ENCODE measurements at places on chromosomes 2 and 18.

DNA sequence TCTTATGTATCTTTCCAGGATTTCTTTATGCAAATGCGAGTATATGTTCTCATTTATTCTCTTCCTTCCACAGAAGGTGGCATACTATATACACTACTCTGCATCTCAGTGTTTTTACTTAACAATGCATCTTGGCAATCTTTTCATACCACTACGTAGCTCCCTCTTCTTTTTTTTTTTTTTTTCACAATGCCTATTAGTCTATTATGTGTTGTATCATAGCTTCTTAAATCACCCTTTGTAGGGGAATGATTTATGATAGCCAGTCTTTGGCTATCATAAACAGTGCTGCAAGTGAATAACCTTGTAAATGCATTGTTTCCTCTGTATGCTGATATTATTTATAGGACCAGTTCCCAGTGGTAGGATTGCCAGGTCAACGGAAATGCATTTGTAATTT, 204.2 kb downstream of the BABAM2 start:
- no peak overlapping the region for H3K4me3 ChIP-seq
- no peaks in the 10 kb centered on the region for H3K36me3 ChIP-seq
- peaks cover 25% of the 10 kb centered on the region for H3K4me1 ChIP-seq
- H3K27me3 ChIP-seq: no peaks in the 10 kb centered on the region

GRCh38 chr2:133317178-133317577, 251.1 kb downstream of the NCKAP5 start:
- H3K36me3 ChIP-seq: no peaks in the 10 kb centered on the region
- no peaks in the 10 kb centered on the region for H3K27me3 ChIP-seq
- no peak for DNase-seq
- H3K4me1 ChIP-seq: no peaks in the 10 kb centered on the region
- H3K4me3 ChIP-seq: no peak overlapping the region

DNA sequence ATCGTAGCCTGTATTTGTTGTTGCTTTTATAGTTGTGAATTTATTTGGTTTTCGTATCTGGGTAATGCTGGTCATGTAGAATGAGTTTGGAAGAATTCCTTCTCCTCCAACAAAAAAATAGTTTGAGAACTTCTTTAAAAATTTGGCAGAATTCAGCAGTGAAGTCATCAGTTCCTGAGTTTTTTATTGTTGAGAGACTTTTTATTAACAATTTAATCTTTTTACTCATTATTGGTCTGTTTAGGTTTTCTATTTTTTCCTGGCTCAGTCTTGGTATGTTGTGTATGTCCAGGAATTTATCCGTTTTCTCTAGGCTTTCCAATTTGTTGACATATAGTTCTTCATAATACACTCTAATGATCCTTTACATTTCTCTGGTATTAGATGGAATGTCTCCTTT, 1613.3 kb upstream of the PIK3C3 start:
- H3K4me3 ChIP-seq: no peak overlapping the region
- H3K36me3 ChIP-seq: no peaks in the 10 kb centered on the region
- DNase-seq: no peak
- H3K27me3 ChIP-seq: no peaks in the 10 kb centered on the region
- H3K27ac ChIP-seq: no peak overlapping the region

DNA sequence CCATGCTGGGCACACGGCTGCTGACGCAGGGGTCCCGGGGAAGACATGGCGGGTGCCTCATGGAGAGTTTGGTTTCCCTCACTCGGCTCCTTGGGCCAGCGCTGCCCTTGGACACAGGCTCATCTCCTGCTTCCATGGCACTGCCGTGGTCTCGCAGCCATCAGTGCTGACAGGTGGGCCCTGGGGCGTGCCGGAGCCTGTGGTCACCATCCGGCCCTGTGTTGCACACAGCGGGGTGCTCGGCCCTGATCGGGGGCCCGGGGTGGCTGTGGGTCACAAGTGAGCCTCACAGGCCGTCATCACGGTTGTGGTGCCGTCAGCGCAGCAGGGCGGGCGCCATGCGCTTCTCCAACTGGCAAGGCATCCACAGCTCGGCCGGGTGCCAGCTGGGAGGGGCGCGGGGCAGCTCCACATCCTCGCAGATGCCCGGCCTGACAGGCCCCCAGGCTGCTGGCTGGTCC, 582 bp downstream of the RTP5 start:
- no peaks in the 10 kb centered on the region for H3K4me1 ChIP-seq
- DNase-seq: peak; percentile 9
- no peak overlapping the region for H3K27ac ChIP-seq
- H3K36me3 ChIP-seq: no peaks in the 10 kb centered on the region

GRCh38 chr2:128284037-128284441, 34.6 kb downstream of the HS6ST1 start:
- DNase-seq: peak; percentile 32
- no peak overlapping the region for H3K4me3 ChIP-seq
- peaks cover 27% of the 10 kb centered on the region for H3K4me1 ChIP-seq
- no peaks in the 10 kb centered on the region for H3K36me3 ChIP-seq
- H3K27ac ChIP-seq: no peak overlapping the region
- H3K27me3 ChIP-seq: no peaks in the 10 kb centered on the region

DNA sequence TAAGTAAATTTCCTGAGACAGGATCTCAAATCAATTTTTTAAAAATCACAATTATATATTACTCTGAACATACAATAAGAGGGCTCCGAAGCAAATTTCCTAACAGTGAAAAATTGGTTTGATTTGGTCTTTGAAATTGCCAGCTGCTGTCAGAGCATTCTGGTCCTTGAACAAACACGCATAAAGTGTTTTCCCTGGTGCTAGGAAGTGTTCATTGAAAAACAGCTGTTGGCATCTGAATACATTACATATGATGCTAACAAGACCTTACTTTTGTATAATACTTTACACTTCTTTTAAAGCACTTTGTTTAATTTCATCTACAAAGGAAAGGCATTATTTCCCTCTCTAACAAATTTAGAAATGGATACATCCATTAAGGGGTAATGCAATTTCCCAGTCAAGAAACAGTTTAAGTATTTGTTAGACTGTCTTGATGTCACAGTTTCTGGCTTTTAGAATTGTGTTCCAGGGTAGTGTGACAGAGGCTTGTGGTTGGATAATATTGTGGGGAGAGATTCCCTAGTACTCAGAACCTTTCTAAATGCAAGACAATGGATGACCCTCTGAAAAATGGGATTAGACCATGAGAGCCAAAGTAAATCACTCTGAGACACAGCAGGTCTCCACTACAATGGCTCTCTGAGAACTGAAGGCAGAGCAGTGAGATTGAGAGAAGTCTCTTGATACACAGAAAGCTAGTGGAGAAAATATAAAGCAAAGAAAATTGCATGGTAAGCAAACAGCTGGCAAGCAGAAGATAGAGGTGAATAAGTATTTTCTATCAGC, 299.0 kb downstream of the TRIB2 start:
- H3K4me1 ChIP-seq: no peaks in the 10 kb centered on the region
- H3K27ac ChIP-seq: no peak overlapping the region
- H3K36me3 ChIP-seq: no peaks in the 10 kb centered on the region
- peaks cover 22% of the 10 kb centered on the region for H3K27me3 ChIP-seq
- DNase-seq: no peak

GRCh38 chr2:86625096-86625495, 1.4 kb upstream of the RNF103 start:
- no peak overlapping the region for H3K4me3 ChIP-seq
- H3K36me3 ChIP-seq: no peaks in the 10 kb centered on the region
- DNase-seq: no peak
- H3K27ac ChIP-seq: no peak overlapping the region
- peaks cover 9% of the 10 kb centered on the region for H3K4me1 ChIP-seq
- H3K27me3 ChIP-seq: no peaks in the 10 kb centered on the region

DNA sequence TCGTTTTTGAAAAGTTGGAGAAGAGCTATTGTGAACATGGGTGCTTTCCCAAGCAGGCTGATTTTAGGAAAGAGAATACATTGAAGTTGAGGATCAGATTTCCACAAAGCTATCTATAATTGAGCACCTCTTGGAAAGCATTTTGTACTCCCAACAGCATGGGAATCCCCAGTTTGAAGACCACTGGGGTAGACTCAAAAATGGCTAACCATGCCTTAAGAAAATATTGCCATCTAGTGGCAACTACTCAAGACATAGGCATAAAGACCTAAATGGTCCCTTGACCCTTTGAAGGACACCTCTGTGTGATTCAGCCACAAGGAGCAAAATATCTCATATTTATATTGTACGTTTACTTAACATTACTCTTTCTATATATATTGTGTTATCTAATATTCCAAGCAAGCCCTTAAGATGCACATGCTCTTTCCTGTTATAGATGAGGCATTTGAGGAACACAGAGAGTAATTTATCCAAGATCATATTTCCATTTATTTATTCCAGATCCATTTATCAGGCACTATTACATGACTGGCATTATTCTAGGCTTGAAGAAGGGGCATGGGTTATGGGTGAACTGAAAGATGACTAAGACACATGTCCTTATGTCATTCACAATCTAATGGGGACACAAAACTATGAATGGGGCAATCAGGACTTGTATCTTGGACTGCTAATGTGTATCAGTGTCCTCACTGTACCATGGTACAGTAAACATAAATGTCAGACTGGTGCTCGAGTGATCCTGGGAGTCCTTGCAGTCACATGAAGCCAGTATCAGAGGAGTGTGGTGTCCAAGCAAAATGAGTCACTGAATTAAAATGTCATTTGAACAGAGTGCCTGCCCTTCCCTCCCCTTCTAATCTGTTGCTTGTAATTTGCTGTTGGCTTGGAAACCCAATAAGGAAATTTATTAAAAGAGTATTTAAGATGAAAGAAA, 121.0 kb upstream of the XPO1 start:
- peak overlapping the region; percentile 91 for H3K27ac ChIP-seq
- H3K4me3 ChIP-seq: no peak overlapping the region
- no peaks in the 10 kb centered on the region for H3K27me3 ChIP-seq
- H3K4me1 ChIP-seq: peaks cover 25% of the 10 kb centered on the region

- no peak overlapping the region for H3K4me3 ChIP-seq
- no peaks in the 10 kb centered on the region for H3K4me1 ChIP-seq
- no peak for DNase-seq
- no peak overlapping the region for H3K27ac ChIP-seq
- H3K36me3 ChIP-seq: no peaks in the 10 kb centered on the region
Measured at GRCh38 chr2:164622338-164623106, 1.2 kb upstream of the GRB14 start.

- no peak for DNase-seq
- H3K27me3 ChIP-seq: no peaks in the 10 kb centered on the region
- H3K27ac ChIP-seq: no peak overlapping the region
- H3K4me3 ChIP-seq: no peak overlapping the region
Measured at GRCh38 chr18:58934356-58934755, 69.7 kb downstream of the ZNF532 start.

GRCh38 chr18:41955688-41956087, 654 bp downstream of the PIK3C3 start:
- peak overlapping the region; percentile 86 for H3K27ac ChIP-seq
- peak overlapping the region; percentile 78 for H3K4me3 ChIP-seq
- no peaks in the 10 kb centered on the region for H3K27me3 ChIP-seq
- peaks cover 16% of the 10 kb centered on the region for H3K4me1 ChIP-seq
- peaks cover 32% of the 10 kb centered on the region for H3K36me3 ChIP-seq
- no peak for DNase-seq

DNA sequence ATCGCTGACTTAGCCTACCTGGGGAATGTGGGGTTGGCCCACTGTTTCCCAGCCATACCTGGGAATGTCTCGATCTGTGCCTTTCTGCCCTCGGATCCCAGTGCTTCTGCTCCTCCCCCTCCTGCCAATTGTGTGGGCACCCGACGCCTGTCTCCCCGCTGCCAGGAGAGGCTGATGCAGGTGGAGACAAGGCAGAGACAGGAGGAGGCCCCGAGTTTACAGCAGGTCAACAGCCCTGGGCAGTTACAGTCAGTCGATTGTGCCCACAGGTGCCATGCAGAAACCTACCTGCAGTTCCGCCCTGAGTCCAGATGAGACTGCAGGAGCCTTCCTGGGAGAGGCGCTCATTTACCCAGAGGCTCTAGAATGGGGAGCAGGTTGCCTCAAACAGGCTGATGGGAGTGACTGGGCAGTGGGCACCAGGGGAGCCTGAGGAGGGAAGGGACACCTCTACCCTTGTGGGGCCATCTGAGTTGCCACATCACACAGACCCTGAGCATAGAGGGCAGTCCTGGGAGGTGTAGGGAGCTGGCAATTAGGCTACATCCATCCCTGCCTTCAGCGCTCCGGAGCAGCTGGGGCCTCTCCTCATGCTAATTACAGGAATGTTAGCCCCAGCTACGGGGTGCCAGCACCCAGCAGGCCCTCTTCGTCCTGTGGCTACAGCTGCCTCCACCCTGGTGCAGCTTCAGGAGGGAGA, 300.1 kb downstream of the NDUFA10 start:
- no peaks in the 10 kb centered on the region for H3K36me3 ChIP-seq
- DNase-seq: peak; percentile 4
- H3K4me1 ChIP-seq: no peaks in the 10 kb centered on the region

DNA sequence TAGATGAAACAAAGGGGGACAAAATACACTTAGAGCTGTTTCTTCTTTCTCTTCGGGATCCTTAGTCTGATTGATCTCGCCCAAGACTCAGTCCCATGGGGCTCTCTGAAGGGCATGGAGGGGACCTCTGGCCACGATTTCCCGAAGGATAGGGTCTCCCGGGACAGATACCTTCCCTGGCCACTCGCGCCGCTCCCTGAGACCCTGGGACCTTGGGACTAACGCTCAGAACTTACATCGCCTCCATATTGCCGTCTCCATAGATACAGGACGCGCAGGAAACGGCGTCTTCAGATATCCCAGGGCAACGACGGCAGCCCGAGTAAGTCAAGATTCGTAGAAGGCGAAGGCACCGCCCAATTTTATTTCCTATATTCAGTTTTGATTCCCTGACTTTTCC, at the start of gene CFAP65:
CFAP65 (minus strand) TSS at position 265 of the 400 bp plus-strand sequence. CDS start 2,468 bp downstream, outside the sequence.
- H3K27ac ChIP-seq: no peak within 1 kb of the TSS
- H3K4me1 ChIP-seq: peaks cover 5% of the 10 kb centered on the region
- peaks cover 5% of the 10 kb centered on the region for H3K27me3 ChIP-seq
- peak within 1 kb of the TSS; percentile 24 for H3K4me3 ChIP-seq

- no peak overlapping the region for H3K27ac ChIP-seq
- no peak overlapping the region for H3K4me3 ChIP-seq
- H3K27me3 ChIP-seq: no peaks in the 10 kb centered on the region
- peaks cover 5% of the 10 kb centered on the region for H3K36me3 ChIP-seq
Measured at GRCh38 chr2:69151931-69152330, 139.0 kb downstream of the ANTXR1 start.

DNA sequence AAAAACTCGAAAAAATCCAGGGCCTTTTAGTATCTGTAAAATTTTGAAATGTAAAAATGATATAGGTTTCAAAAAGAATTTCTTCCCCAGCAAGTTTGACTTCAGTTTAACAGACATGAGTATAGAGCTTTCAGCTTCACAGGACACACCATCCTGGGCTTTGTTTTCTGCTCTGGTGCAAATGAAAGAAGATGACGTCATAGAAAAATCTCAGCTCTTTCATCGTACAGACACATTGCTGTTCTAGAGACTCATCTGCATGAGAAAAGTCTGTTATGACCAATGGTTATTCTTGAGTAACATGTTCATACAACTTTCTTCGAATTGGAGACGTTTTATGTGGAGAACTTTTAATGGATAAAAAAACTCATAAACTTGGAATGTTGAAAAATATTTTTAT, 111.7 kb upstream of the DYNAP start:
- no peak overlapping the region for H3K4me3 ChIP-seq
- no peak for DNase-seq
